ENCODE measurements at places on chromosomes 1 and 21.

DNA sequence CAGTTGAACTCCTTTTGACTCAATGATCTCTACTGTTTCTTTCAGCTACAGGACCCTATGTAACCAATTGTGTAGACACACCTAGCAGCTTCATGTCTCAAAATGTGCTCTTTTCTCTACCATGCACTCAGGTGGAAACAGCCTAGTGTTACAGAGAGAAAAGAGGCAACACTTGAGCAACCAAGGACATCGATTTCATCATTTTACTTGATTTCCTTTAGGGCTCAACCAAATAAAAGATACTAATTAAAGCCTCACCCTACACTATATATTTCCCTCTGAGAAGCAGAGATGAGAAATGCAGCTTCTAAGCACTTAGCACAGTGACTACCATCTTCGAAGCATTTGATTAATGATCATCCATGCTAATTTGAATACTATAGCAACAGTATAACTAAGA, 55.1 kb downstream of the PTGER3 start:
- no peak for DNase-seq

DNA sequence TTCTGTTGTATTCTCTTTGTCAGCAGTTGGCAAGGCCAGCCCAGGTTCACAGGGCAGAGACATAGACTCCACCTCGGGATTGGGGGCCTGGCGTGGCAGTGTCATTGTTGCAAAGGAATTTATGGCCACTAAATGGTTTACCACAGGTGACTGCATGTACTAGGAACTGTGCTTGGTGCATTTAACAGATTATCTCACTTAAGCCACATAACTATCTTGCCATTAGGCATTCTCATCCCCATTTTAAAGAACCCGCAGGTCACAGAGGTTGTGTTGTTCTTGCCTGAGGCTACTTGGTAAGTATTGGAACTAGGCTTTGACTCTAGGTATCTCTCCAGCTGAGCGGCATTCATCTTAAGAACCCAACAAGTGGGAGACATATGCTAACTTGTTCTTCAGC, 9.7 kb downstream of the TLCD4 start:
- no peak for DNase-seq

DNA sequence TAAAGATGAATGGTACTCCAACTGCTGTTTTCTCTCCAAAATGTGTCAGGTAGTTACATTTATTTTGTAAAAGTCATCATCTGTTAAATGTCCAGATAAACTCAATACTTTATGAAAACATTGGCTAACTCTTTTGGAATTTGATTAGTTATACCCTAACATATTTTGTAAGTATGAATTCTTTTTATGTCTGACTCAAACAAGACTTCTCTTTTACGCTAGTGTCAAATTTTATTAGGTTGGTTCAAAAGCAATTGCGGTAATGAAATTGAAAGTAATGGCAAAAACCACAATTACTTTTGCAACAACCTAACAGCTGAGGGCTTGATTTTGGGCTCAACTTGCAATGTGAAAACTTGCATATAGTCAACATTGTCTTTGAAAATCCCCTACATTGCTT, 41.0 kb upstream of the USP25 start:
- DNase-seq, result no peak

GRCh38 chr1:56798053-56798471, 21.1 kb downstream of the FYB2 start:
- peak; percentile 27 for DNase-seq

- peak; percentile 35 for DNase-seq
Observed at GRCh38 chr21:33064623-33065390, 5.1 kb upstream of the OLIG1 start.

DNA sequence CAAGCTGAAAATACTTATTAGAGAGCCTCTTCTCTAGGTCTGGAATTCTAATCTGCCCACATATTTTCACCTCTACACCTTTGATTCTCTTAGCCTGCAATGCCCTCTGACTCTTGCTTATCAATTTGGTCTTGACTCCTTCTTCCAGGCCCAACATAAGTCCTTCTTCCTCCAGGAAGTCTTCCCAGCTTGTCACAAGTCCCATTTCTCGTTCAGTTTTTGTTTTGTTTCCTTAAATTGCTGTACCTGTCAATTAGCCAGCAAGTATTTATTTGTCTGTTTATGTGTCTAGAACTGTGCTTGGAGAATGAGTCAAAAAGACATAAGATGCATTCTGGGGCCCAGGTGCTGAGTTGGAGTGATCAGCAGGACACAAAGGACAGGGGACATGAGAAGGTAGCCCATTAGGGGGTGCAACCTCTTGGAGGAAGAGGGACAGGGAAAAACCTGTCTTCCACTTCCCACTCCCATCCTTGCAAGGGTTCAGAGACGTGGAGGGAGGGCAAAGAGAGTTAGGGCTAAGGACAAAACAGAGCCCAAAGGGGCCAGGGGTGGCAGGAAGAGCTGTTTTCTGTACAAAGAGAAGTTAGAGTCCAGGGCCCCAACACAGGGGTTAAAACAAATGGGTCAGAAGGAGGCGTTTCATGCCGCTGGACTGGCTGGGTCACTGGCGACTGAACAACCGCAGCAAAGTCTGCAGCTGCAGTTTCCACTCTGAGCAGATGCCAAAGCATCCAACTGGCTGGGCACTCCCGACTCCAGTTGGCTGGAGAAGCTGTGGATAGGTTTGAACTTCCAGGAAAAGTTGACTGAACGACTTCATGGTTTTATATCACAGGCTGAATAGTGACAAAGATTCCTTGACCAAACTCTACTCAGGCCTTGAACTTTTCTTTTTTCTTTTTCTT, 10.7 kb upstream of the CNR2 start:
- DNase-seq, result no peak

DNA sequence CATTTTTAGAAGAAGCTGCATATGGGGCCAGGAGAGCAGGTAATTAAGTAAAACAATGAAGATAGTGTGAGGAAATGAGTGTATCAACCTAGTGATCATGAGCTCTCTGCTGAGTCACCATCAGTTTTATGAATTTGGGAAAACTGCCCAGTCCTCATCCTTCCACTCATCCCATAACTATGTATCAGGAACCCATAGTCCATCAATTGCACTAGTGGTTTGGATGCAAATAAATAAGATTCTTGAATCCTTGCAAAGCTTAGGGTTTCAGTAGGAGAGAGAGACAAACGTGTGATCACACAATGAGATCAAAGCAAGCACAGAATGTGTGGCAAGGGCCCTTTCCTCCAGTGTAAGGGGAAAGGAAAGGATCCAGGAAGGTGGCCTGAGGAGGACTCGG, 145.6 kb downstream of the ZZZ3 start:
- DNase-seq, result no peak

- no peak for DNase-seq
Observed at GRCh38 chr21:32423320-32424190, 11.0 kb downstream of the EVA1C start.

GRCh38 chr1:172354291-172355274, 65.9 kb upstream of the C1orf105 start:
- no peak for DNase-seq

DNA sequence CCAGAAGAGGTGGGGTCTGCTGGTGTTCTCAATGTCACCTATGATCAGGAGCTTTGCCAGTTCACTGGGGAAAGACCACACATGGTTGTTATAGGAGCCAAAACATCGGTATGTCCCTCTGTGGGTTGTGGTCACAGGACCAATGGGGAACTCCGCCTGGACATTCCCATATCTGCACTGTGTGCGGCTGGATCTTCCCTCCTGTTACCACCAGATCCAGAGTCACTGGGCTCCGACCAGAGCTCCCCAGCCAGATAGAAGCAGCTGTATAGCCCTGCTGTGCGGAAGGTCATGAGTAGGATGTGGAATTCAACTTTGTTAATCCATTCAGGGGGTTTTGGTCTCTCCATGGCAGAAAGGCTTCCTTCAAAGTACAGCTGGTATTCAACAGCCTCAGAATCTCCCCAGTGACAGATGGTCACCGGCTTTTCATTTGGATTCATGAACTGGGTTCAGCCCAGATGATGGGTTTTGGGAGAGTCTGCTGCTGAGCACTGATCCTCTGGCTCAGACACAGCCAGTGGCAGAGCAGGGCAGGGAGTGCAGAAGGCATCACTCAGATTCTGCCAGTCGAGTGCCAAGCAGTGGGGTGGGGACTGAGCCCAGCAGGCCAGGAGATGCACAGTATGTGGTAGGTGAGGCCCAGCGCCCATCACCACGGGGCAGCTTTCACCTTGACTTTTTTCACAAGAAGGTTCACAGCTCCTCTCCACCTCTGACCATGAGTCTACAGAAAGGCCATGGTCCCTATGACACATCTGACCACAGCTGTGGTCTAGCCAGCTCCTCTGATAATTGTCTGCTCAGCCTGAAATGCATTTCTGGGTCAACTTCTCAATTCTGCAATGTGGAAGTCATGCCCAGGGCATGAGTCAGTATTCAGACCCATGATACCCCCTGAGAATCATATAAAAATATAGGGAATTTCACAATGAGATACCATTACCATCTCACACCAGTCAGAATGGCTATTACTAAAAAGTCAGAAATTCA, 2.9 kb upstream of the SHCBP1L start:
- no peak for DNase-seq

- no peak for DNase-seq
Observed at GRCh38 chr1:217747156-217747769, 116.1 kb downstream of the SPATA17 start.

DNA sequence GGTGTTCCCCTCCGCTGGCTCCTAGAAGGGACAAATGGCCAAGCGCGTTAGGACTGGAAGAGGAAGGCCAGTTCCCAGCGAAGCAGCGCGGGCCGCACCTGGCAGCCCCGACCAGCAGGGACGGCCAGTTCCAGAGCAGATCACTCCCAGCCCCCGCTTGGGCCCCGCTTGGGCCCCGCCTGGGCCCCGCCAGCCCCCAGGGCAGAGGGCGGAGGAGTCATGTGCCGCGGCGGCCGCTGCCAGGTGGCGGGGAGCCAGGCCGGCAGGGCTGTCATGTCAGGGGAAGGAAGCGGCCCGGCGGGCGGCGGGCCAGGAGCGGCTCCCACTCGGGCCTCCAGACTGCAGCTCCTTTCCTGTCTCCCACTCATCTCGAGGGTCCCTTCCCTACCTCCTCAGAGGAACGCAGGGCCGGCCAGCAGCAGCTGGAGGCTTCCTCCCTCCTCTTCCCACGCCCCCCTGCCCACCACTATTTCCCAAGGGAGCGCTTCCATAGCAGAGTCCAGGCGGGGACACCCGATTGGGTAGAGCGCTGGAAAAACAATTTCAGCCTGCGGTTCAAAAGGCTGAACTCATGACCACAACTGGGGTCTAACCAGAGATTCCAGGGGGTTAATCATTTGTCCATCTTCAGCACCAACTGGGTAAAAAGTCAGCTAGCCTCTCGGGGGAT, 16.5 kb downstream of the ZNF697 start:
- peak; percentile 66 for DNase-seq

- DNase-seq, result no peak
Observed at GRCh38 chr1:171438441-171438840, 46.9 kb upstream of the PRRC2C start.

DNA sequence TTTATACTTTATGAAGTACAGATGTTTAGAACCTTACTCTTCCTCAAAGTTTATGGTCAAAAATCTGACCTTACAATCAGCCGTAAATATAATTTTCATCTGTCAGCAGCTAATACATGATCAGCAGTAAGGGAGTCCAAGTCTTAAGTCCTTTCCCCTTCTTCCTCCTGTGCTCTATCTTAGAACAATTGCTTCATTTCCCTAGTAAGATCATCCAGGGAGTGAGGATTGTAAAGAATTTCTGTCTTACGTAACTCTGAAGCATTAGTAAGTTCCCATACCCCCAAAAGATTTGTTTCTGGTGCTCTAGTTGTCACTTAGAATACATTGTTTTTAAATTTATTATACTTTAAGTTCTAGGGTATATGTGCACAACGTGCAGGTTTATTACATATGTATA, 2.1 kb downstream of the SETDB1 start:
- no peak for DNase-seq

- DNase-seq, result peak; percentile 43
Observed at GRCh38 chr1:153400244-153400643, 9.4 kb upstream of the S100A8 start.

- DNase-seq, result no peak
Observed at GRCh38 chr1:181094416-181095212, 6.1 kb downstream of the IER5 start.

DNA sequence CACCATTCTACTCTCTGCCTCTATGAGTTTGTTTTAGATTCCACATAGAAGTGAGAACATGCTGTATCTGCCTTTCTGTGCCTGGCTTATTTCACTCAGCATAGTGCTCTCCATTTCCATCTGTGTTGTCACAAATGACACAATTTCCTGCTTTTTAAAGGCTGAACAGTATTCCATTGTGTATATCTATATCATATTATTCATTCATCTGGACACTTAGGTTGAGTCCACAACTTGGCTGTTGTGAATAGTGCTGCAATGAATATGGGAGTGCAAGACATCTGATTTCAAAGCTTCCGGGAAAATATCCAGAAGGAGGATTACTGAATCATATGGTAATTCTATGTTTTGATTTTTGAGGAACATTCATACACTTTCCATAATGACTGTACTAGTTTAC, 20.1 kb upstream of the DONSON start:
- DNase-seq, result no peak

GRCh38 chr1:156524481-156524869, 23.9 kb upstream of the MEF2D start:
- DNase-seq, result no peak

GRCh38 chr1:17099616-17100340, 19.5 kb downstream of the PADI2 start:
- DNase-seq, result no peak

GRCh38 chr1:245871915-245872314, 635.2 kb downstream of the SMYD3 start:
- DNase-seq, result no peak

DNA sequence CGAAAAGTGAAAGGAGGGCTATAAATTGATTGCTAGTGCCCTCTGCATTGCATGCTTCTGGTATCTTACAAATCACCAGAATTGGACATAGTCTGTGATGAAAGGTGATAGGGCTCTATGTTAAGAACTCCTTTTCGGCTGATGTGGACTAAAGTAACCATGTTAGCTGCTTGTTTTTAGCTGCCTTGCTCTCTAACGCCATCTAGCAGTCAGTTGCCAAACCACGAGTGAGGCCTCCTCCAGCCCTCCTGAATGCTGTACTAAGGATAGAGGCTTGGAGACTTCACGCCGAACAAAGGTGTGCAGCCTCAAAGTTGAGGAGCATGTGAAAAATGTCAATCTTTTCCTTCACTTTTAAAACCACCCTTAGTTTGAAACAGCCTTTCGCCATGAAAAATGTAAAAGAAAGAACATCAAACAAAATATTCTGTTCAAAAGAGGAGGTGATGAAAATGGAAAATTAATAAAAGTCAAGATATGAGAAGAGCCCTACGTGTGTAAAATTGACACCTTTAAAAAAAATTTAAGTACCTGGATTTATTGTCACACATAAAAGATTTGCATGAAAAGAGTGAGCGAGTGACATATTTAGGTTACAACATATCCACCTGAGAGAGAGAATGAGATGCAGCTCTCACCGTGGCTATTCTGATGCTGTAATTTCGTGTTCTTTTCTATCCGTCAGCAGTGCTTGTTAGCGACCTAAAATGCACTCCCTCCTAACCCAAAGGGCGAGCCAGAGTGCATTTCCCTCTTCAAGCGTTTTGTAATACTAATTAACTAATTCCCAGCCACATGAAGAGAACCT, 8.1 kb downstream of the LRRC53 start:
- DNase-seq, result peak; percentile 55

Measured in iPS-NIHi11 (cell line).